ENCODE measurements at places on chromosomes 2 and 18.

DNA sequence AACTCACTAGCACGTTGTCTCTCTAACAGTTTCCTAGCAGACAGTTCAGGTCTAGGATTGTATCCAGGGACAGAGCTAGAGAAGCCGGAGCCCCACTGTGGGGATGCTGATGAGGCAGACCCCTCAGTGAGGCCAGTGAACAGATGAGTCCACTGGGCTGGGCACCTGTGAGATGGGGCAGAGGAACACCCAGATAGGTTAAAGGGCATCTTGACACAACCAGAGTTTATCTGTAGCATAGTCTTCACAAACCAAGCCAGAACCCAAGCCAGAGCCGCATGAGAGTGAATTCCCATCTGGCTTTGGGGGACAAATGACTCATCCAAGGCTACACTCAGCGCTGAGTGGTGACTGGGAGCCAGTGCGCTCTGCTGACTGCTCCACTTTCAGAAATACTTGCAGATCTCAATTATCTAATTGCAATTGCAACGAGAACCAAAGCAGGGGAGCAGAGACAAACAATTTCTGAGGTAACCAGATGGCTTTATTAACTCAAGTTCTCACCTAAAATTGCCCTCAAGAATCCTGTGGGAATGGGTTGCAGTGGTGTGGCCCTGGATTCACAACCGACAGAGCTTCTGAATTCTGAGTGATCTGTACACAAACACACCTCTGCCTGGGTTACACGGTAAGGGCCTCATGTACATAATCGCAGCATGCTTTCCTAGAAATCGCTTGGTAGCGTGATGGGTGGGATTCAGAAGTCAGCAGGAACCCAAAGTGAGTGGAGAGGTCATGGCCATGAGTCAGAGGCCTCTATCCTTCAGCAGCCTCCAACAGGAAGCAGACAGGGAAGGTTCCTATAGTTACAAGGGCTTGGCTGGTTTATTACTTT lies 48.7 kb upstream of the MSH2 start:
- DNase-seq: no peak

DNA sequence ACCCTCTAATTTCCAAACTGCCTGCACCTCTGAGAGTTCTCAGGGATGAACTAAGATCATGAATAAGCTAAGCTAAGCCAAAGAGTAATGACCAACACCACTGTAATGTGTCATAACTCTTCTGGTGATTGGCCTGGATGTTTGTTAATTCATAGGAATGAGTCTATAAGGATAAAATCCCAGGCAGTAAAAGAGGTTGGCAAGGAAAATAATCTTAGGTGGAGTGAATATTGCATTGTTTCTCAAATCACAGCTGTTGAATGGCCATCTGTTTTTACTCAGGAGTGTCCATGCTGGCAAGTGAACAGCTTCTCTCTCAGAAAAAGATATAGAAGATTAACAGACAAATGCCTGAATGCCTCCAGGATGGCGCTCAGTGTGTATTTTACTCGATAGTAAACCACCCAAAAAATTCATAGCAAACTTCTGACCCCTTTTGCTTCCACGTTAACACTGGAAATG lies 60.8 kb upstream of the GLS start:
- no peak for DNase-seq

- DNase-seq: no peak
Observed at GRCh38 chr2:45684756-45685155, 33.3 kb downstream of the PRKCE start.

- no peak for DNase-seq
Observed at GRCh38 chr2:15557887-15558311, 3.2 kb downstream of the NBAS start.

GRCh38 chr18:78757014-78757413 lies 222.6 kb upstream of the SALL3 start:
- no peak for DNase-seq

DNA sequence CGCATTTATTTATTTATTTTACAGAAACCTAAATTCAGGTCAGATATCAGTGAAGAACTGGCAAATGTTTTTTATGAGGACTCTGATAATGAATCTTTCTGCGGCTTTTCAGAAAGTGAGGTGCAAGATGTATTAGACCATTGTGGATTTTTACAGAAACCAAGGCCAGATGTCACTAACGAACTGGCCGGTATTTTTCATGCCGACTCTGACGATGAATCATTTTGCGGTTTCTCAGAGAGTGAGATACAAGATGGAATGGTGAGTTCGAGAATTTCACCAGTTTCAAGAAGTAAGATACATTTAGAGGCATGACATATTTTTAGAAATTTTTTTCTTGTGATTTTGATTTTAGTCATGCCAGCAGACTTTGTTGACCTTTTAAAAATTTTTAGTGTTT lies 4.6 kb downstream of the CDCA7 start:
- DNase-seq: no peak

GRCh38 chr2:236656721-236657120 lies 87.1 kb downstream of the ACKR3 start:
- no peak for DNase-seq

- DNase-seq: no peak
Observed at GRCh38 chr2:200408428-200409316, 101.2 kb downstream of the KCTD18 start.

DNA sequence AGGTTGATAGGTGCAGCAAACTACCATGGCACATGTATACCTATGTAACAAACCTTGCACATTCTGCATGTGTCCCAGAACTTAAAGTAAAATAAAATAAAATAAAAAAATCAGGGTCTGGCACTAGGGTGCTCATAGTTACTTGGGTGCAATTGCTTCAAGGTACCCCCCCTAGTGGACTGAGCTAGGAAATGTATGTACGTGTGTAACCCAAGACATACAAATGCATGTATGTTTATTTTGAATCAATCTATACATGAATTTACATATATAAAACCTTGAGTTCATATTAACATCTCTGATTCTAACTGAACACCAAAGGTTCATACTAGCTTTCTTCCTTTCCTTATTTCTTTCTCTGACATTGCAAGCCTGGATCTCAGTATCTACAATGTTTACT lies 51.5 kb downstream of the USP37 start:
- no peak for DNase-seq

GRCh38 chr18:48943333-48943732 lies 7.4 kb downstream of the SMAD7 start:
- no peak for DNase-seq

DNA sequence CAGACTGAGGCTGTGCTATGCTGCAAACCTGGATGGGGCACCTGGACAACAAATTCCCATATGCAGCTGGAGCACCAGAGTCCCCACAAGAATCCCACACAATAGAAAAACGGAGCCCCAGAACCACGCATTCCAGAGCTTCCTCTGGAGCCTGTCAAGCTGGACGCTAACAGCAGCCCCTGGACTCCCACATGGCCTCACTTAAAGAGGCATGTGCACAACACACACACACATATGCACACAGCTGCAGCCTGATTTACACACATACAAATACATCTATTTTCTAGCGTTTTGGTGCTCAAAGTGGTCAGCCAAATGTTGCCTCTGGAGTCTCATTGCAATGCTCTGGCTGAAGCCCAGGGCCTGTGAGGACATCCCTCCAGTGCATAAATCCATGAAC lies 632.7 kb upstream of the ID2 start:
- no peak for DNase-seq

DNA sequence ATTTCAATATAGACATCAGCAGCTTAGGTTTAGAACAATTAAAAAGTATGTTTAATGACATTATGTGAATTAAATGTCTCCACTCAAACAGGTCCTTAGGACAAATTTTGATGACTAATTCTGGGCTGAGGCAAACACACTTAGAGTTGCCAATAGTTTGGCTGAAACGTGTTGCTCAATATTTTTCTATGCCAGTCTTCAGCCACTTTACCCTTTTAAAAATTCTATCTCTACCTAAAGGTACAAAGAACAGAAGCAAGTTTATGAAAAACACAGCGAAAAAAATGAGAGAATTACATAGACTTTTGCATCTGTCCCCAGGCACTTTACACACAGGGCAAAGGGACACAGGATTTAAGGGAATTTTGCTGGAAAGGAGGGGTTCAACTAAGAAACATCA lies 4.5 kb downstream of the IDH1 start:
- no peak for DNase-seq

DNA sequence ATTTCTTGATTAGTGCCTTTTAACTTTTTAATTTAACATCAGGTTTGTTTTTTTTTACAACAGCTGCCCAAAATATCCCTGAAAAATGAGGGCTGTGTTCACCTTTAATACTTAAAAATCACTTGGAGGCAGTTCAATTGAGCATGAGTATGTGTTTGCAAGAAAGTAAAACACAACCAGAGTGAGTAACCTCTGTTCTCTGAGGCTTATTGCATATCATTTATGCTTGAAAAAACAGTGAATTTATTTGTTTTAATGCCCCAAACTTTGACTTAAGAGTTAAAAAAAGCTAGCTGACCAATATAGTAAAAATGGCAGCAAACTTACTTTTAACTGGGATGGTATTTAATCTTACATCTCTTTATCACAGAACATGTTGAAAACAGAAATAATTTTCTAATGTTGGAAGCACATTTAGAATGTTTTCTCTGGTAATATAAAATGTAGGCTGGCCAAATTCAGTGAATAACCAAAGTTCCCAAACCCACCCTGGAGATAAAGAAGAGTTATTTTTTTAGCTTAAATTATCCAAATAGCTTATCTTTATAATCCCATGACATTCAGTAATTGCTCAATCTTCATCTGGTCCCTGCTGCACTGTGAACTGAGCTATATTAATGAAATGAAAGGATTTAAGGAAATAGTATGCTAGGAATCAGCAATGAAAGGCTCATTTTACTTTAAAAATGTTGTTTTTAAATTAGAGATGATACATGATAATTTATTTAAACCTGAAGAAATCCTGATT lies 24.8 kb upstream of the EFEMP1 start:
- no peak for DNase-seq

DNA sequence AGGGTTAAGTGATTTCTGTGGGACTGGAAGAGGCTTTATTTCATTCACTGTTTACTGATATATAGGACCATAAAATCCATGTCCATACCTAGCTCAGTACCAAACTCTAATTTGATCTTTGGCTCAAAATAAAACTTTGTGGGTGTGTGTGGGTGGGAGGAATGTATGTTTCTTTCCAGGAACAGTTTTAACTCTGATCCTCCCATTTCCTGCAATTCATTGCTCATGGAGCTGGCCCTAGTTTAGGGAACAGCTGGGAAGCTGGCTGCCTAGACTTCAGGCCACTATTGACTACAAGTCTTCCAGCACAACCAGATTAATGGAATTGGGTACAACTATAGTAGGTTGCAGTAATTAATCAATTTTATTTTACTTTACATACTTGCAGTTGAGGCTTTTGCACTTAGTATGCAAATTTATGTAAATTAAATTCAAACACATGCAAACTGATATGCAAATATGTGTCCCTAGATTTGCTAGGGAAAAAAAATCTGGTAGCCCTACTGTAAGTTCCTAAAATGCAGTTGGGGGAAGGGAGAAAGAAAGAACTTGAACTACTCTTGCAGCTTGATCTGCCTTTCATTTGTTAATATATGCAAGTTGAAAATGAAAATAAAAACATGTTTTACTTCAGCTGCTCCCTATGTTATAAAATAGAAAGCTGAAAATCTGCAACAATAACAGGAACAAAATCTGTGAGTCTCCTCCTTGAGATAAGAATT lies 1070.3 kb upstream of the CELF4 start:
- DNase-seq: no peak

GRCh38 chr2:136051001-136051724 lies 65.7 kb upstream of the DARS1 start:
- no peak for DNase-seq

DNA sequence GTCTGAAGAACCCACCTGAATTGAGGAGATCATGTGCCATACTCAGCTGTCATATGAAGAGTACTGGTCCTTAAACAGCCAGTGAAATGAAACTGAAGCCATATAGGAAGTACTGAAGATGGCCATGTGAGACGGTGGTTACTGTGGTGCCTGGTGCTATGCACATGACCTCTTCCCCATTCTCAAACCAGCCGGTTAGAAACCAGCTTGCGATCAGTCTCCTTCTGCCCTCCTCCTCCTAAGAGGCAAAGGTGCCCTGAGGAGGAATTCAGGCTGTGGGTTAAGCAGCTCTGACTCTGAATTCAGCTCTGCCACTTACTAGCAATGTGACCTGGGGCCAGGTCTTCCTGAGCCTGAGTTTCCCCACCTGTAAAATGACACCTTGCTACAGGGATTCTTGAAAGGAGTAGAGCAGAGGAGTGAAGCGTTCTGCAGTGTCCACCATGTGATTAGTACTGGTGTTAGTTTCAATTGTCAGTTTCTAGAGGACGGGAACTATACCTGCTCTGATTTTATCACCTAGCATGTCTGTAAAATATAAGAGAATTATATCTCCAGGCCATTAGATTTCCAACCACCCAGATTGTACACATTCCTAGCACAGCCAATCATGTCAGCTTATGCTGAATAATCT lies 5.1 kb downstream of the FECH start:
- DNase-seq: no peak

DNA sequence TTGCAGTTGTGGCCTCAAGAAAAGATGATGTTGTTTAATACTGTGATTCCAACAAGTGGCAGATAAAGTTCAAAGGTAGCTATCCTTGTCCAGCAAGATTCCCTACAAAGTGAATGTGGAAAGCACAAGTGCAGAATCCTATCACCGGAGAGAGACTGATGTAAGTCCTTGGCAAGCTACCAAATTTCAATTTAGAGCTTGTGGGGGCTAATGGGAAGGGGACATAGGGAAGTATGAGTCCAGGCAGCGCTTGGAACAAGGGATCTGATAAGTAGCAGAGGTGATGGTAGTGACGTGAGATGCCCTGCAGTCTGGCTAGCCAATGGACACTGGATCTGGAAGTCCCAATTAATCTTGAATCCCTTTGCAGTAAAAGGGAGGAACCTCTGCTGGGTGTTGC lies 165.2 kb upstream of the DTNA start:
- DNase-seq: no peak

- DNase-seq: no peak
Observed at GRCh38 chr2:191410646-191411436, 165.6 kb downstream of the MYO1B start.

DNA sequence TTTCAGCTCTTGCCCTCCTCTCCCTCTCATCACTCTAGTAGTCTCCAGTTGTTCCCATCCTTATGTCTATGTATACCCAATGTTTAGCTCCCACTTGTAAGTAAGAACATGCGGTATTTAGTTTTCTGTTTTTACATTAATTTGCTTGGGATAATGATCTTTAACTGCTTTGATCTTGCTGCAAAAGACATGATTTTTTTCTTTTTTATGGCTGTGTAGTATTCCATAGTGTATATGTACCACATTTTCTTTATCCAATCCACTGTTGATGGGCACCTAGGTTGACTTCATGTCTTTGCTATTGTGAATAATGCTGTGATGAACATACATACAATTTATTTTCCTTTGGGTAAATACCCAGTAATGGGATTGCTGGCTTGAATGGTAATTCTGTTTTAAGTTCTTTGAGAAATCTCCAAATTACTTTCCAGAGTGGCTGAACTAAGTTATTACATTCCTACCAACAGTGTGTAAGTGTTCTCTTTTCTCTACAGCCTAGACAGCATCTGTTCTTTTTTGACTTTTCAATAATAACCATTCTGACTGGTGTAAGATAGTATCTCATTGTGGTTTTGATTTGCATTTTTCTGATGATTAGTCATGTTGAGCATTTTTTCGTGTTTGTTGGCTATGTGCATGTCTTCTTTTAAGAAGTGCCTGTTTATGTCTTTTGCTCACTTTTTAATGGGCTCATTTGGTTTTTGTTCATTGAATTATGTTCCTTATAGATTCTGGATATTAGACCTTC lies 179.6 kb upstream of the SLC39A10 start:
- no peak for DNase-seq

Measured in activated CD8-positive, alpha-beta memory T cell treated with anti-CD3 and anti-CD28 coated beads for 1 hour (primary cell).